Mesendoderm (in vitro differentiated cells): ENCODE measurements at places on chromosomes 2 and 18.

GRCh38 chr2:197876524-197876923 lies 72.1 kb downstream of the PLCL1 start:
- peaks cover 9% of the 10 kb centered on the region for H3K4me1 ChIP-seq
- no peaks in the 10 kb centered on the region for H3K36me3 ChIP-seq
- no peak overlapping the region for H3K4me3 ChIP-seq
- no peak for DNase-seq

DNA sequence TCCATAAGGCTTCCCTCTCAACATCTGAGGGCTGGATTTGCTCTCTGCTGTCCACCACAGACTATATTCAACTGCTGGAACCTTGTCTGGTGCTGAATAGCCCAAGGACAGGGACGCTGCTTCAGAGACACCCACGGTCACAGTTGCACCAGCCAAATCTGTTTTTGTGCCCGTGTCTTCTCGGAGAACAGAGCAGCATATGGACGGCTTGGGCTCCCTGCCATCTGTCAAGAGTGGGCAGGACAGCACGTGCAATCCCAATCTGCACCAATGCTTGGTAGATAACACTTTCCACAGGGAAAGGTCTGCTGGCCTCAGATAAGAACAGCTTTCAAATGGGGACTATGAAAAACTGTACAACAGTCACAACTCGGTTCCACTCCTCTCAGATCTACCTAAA lies 466.1 kb downstream of the TGIF1 start:
- DNase-seq: no peak
- no peaks in the 10 kb centered on the region for H3K27me3 ChIP-seq
- no peaks in the 10 kb centered on the region for H3K36me3 ChIP-seq
- no peak overlapping the region for H3K4me3 ChIP-seq
- H3K27ac ChIP-seq: no peak overlapping the region

- H3K36me3 ChIP-seq: no peaks in the 10 kb centered on the region
- peak; percentile 18 for DNase-seq
- H3K27me3 ChIP-seq: no peaks in the 10 kb centered on the region
- H3K4me1 ChIP-seq: no peaks in the 10 kb centered on the region
These were observed 109.7 kb downstream of the LPIN1 start for GRCh38 chr2:11856095-11856494.

DNA sequence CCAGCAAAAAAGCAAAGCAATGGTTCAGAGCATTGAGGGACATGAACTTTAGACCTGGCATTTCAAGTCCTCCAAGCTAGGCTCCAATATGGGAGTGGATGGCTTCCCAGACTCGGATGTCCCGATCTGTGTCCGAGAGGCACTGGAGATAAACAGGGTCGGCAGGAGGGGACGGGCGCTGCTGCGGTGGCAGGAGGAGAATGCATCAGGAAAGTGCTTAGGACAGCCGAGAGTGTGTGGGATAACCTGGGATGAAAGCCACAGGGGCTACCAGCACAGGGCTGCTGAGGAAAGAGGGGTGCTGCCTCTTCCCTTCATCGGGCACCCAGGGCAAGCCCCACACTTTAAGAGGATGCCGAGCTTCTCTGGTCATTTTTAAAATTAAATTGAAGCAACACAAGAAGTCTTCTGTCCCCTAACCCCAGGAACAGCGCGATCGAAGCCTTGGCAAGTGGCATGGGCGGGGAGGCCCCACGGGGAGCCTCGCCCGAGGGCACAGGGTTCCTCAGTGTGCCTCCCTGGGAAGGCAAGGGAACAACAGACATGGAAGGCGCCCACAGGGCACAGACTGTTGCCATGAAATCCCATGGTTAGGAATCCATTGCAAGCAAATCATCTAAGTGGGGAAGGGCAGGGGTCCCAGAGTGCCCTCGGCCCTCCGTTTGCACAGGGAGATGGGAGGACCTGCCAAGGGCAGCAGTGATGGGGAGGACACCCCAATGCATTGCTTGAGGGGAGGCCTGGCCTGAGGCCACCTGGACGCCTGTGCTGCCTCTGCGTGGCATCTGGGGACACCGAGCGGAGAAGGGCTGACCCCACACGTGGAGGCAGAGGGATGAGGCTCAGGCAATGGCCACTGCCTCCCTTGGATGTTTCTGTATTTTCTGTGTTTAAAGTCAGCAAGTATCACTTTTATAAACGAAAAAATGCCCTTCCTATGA lies 78.5 kb upstream of the GPC1 start:
- H3K36me3 ChIP-seq: no peaks in the 10 kb centered on the region
- H3K4me3 ChIP-seq: no peak overlapping the region
- H3K27me3 ChIP-seq: no peaks in the 10 kb centered on the region
- no peak overlapping the region for H3K27ac ChIP-seq
- DNase-seq: no peak

GRCh38 chr2:210412660-210413059 lies 63.9 kb downstream of the LANCL1 start:
- no peaks in the 10 kb centered on the region for H3K36me3 ChIP-seq
- H3K4me3 ChIP-seq: no peak overlapping the region
- H3K27me3 ChIP-seq: no peaks in the 10 kb centered on the region
- H3K27ac ChIP-seq: no peak overlapping the region
- no peaks in the 10 kb centered on the region for H3K4me1 ChIP-seq
- no peak for DNase-seq

- no peak overlapping the region for H3K27ac ChIP-seq
- no peaks in the 10 kb centered on the region for H3K4me1 ChIP-seq
- DNase-seq: no peak
- H3K4me3 ChIP-seq: no peak overlapping the region
- no peaks in the 10 kb centered on the region for H3K36me3 ChIP-seq
These were observed 25.5 kb upstream of the RAB31 start for GRCh38 chr18:9682572-9682971.

GRCh38 chr2:223032187-223033142 lies 19.5 kb upstream of the KCNE4 start:
- no peak overlapping the region for H3K4me3 ChIP-seq
- H3K4me1 ChIP-seq: no peaks in the 10 kb centered on the region
- DNase-seq: no peak
- H3K27ac ChIP-seq: no peak overlapping the region

GRCh38 chr2:64400105-64400728 lies 53.7 kb upstream of the LGALSL start:
- peak; percentile 27 for DNase-seq
- H3K36me3 ChIP-seq: no peaks in the 10 kb centered on the region
- no peaks in the 10 kb centered on the region for H3K27me3 ChIP-seq
- H3K27ac ChIP-seq: no peak overlapping the region

GRCh38 chr2:85288244-85288725 lies 39.5 kb downstream of the TGOLN2 start:
- DNase-seq: peak; percentile 60
- no peaks in the 10 kb centered on the region for H3K36me3 ChIP-seq
- H3K27me3 ChIP-seq: no peaks in the 10 kb centered on the region
- no peak overlapping the region for H3K4me3 ChIP-seq
- H3K27ac ChIP-seq: no peak overlapping the region

GRCh38 chr18:58307441-58307840 lies 263.4 kb downstream of the NEDD4L start:
- no peaks in the 10 kb centered on the region for H3K36me3 ChIP-seq
- DNase-seq: no peak
- no peak overlapping the region for H3K4me3 ChIP-seq
- no peaks in the 10 kb centered on the region for H3K4me1 ChIP-seq
- no peak overlapping the region for H3K27ac ChIP-seq

GRCh38 chr2:202140522-202141252 lies 67.6 kb downstream of the KIAA2012 start:
- no peak overlapping the region for H3K4me3 ChIP-seq
- peaks cover 13% of the 10 kb centered on the region for H3K4me1 ChIP-seq
- DNase-seq: no peak
- H3K36me3 ChIP-seq: no peaks in the 10 kb centered on the region

- no peak overlapping the region for H3K4me3 ChIP-seq
- no peak overlapping the region for H3K27ac ChIP-seq
- no peak for DNase-seq
- no peaks in the 10 kb centered on the region for H3K36me3 ChIP-seq
- no peaks in the 10 kb centered on the region for H3K27me3 ChIP-seq
- no peaks in the 10 kb centered on the region for H3K4me1 ChIP-seq
These were observed 13.2 kb upstream of the SULT1C3 start for GRCh38 chr2:108226564-108226963.

DNA sequence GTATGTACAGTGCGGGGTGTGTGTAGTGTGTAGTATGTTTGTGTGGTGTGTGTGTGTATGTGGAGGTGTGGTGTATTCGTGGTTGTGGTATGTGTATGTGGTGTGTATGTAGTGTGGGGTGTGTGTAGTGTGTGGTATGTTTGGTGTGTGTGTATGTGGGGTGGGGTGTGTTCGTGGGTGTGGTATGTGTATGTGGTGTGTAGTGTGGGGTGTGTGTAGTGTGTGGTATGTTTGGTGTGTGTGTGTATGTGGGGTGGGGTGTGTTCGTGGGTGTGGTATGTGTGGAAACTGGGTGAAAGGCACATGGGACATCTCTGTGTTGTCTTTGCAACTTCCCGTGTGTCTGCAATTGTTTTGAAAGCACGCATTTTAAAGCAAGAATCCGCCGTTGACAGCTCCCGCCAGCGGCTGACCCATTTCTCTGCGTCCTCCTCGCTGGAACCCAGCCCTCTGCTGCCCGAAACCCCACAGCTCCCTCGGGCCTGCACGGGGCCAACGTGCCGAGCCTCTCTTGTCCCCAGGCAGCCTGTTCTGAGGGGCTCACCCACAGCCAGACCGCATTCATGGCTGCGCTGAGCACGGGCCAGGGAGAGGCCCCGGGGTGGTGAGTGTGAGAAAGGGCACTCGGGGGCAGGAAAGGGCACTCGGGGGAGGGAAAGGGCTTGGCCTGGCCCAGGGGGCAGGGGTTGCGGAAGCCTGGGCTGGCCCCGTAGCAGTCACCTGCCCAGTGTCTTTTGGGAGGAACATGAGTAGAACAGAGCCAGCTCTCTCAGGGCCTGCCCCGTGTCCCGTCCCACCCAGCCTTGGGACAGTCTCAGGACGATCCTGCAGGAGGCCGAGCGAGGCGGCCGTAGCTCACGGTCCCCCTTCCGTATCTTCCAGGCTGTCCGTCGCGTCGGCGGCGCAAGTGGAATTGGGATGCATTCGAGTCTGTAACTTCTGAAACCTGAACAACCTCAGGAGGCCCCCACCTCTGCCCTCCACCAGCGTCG lies 61.4 kb downstream of the TWIST2 start:
- no peak overlapping the region for H3K27ac ChIP-seq
- H3K27me3 ChIP-seq: no peaks in the 10 kb centered on the region
- peak; percentile 27 for DNase-seq

DNA sequence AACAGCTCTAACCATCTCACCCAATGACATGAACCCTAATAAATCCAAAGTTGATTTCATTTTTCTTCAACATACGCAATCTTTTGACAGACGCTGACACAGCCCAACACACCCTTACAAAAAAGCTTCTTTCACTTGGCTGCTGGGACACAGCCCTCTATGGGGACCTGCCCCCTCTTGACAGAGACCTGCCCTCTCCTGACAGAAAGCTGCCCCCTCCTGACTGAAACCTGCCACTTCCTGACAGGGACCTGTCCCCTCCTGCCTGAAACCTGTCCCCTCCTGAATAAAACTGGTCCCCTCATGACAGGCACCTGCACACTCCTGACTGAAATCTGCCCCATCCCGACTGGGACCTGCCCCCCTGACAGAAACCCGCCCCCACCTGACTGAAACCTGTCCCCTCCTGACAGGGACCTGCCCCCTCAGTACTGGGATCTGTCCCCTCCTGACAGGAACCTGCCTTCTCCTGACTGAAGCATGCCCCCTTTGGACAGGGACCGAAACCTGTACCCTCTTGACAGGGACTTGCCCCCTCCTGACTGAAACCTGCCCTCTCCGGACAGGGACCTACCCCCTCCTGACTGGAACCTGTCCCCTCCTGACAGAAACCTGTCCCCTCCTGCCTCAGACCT lies 87.9 kb downstream of the PXDN start:
- H3K36me3 ChIP-seq: peaks cover 6% of the 10 kb centered on the region
- H3K27me3 ChIP-seq: no peaks in the 10 kb centered on the region
- no peak overlapping the region for H3K27ac ChIP-seq
- no peaks in the 10 kb centered on the region for H3K4me1 ChIP-seq
- DNase-seq: peak; percentile 67
- no peak overlapping the region for H3K4me3 ChIP-seq

- H3K27me3 ChIP-seq: no peaks in the 10 kb centered on the region
- H3K36me3 ChIP-seq: no peaks in the 10 kb centered on the region
- no peak overlapping the region for H3K4me3 ChIP-seq
- H3K4me1 ChIP-seq: no peaks in the 10 kb centered on the region
These were observed 860.0 kb downstream of the CPS1 start for GRCh38 chr2:211416373-211416772.

GRCh38 chr2:43383533-43383932 lies 157.1 kb upstream of the ZFP36L2 start:
- no peaks in the 10 kb centered on the region for H3K27me3 ChIP-seq
- H3K4me3 ChIP-seq: no peak overlapping the region
- no peak for DNase-seq
- H3K36me3 ChIP-seq: no peaks in the 10 kb centered on the region
- no peak overlapping the region for H3K27ac ChIP-seq

DNA sequence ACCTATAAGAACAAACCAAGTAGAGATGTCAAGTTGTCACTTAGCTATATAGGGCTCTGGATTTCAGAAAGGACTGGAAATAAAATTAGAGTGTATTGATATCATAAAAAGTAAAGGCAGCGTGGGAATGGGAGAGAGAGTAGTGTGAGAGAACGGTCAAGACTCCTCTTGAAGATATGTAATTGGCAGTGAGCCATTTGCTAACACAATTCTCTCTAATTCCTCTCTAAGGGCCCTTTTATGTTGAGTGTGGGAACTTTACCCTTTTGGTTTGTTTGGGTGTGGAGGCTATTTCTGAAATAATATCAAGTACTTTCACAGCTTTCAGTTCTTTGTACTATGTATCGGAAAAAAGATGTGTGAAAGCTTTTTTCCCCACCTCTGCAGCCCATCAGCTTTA lies 196.8 kb downstream of the LRRTM4 start:
- no peaks in the 10 kb centered on the region for H3K36me3 ChIP-seq
- DNase-seq: no peak
- H3K4me1 ChIP-seq: no peaks in the 10 kb centered on the region
- H3K27me3 ChIP-seq: no peaks in the 10 kb centered on the region
- no peak overlapping the region for H3K4me3 ChIP-seq

DNA sequence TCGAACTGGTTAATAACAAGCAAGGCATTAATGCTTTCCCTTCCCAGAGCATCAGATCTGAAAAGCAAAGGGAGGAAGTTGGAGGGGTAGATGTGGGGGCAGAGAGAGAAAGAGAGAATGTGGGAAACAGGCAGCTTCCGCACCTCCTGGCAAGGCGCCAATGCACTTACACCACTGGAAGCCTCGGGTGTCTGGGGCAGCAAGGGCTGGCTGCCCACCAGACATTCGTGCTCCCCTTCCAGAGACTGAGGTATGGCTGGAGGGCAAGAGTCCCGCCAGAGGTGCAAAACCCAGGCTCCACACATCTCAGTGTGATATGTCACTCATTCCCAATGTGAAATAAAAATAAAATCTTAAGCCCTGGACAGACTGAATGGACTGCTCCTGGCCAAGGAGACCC lies 46.4 kb downstream of the TEX51 start:
- no peak overlapping the region for H3K27ac ChIP-seq
- no peaks in the 10 kb centered on the region for H3K36me3 ChIP-seq
- no peak overlapping the region for H3K4me3 ChIP-seq
- H3K27me3 ChIP-seq: no peaks in the 10 kb centered on the region
- no peak for DNase-seq

- H3K27me3 ChIP-seq: no peaks in the 10 kb centered on the region
- no peak for DNase-seq
- H3K4me1 ChIP-seq: peaks cover 2% of the 10 kb centered on the region
- H3K36me3 ChIP-seq: no peaks in the 10 kb centered on the region
- H3K27ac ChIP-seq: no peak overlapping the region
- no peak overlapping the region for H3K4me3 ChIP-seq
These were observed 220.4 kb upstream of the SPOPL start for GRCh38 chr2:138280999-138281695.
